ENCODE measurements at places on chromosomes 7 and 10.

DNA sequence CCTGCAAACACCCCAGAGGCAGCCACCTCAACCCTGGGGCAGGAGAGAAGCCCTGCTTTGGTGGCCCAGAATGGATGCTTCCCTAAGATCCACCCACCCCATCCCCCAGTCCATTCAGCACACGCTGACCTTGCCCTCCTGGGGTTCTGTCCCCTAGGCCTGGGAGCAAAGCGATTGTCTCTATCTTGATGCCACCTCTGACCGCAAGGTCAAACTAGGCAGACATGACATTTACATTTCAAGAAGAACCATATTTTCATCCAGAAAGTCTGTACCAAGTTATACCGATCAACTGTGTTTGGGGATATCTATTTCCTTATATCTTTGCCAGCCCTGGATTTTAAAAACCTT lies 23.0 kb downstream of the MAT1A start:
- DNase-seq, result no peak

GRCh38 chr10:128860574-128860973 lies 606.5 kb upstream of the MGMT start:
- no peak for DNase-seq

DNA sequence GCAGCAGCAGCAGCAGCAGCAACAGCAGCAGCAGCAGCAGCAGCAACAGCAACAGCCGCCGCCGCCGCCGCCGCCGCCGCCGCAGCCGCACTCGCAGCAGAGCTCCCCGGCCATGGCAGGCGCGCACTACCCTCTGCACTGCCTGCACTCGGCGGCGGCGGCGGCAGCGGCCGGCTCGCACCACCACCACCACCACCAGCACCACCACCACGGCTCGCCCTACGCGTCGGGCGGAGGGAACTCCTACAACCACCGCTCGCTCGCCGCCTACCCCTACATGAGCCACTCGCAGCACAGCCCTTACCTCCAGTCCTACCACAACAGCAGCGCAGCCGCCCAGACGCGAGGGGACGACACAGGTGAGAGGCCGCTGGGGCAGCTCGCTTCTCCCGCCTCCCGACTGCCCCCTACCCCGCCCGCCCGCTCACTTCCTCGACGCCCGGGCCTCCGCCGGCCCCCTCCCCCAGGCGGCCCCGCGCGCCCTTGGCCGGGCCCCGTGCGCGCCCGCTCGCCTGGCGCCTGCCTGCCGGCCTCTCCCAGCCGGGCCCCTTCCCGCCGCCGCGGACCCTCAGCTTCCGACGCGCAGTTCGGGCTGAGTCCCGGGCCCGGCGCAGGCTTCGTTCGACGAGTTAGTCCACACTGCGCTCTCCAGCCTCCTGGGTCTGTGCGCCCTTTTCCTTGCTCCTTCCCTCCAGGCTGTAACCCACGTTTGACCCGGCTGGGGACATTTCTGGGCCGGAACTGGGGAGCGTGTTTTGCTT lies 882 bp downstream of the DLX6 start:
- no peak for DNase-seq

GRCh38 chr7:123348690-123349089 lies 148.9 kb upstream of the SLC13A1 start:
- DNase-seq, result no peak

DNA sequence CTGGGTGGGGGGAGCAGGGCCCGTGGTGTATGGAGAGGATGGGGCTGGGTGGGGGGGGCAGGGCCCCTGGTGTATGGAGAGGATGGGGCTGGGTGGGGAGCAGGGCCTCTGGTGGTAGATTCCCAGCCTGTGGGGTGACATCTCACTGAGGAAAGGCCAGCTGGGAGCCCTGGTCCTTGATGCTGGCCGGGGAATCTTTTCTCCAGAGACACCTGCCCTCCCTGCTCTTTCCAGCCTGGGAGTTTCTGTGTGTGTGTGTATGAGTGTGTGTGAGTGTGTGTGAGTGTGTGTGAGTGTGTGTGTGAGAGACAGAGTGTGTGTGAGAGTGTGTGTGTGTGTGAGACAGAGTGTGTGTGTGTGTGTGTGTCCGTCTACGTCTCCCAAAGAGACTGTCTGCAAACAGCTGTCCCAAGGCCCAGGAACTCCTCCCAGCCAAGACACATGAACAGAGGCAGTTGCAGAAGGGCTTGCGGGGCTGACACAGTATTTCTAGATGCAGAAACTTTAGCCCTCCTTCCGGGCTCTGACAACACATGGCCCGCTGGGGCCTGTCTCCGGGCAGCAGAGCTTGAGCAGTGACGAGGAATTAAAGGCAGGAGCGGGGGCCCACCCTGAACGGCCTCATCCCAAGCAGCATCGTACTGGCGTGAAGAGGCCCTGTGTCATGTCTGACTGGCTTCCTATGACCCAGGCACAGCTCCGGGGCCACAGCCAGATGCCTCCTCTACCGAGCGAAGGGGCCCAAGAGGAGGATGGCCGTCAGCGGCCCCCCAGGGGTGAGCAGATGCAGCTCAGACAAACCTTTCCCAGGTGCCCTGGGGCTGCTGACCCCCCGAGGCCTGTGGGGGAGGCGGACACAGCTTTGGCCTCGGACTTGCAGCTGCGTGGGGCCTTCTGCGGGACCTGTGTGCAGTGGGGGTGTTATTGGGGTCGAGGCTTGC lies 24.3 kb downstream of the FAM20C start:
- DNase-seq, result no peak

DNA sequence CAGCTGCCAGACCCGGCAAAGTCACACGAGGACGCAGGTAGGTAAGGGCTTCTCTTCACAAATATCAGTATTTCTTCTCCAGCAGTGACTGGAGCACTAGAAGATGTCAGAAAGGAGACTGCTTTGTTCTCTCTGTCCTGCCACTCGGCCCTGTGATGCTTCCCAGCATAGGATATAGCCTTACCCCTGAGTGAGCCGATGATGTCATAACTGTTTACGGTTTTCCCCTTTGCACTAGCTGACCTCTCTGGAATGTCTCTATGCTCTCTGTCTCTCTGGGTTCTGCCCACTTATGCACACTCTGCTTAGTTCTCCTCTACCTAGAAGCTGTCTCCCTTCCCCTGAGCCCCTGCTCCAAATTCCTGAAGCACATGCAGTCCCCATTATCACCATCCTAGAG lies 167.5 kb upstream of the PODXL start:
- DNase-seq, result no peak

- no peak for DNase-seq
Measured at GRCh38 chr10:58651040-58651439, 138.4 kb downstream of the BICC1 start.

DNA sequence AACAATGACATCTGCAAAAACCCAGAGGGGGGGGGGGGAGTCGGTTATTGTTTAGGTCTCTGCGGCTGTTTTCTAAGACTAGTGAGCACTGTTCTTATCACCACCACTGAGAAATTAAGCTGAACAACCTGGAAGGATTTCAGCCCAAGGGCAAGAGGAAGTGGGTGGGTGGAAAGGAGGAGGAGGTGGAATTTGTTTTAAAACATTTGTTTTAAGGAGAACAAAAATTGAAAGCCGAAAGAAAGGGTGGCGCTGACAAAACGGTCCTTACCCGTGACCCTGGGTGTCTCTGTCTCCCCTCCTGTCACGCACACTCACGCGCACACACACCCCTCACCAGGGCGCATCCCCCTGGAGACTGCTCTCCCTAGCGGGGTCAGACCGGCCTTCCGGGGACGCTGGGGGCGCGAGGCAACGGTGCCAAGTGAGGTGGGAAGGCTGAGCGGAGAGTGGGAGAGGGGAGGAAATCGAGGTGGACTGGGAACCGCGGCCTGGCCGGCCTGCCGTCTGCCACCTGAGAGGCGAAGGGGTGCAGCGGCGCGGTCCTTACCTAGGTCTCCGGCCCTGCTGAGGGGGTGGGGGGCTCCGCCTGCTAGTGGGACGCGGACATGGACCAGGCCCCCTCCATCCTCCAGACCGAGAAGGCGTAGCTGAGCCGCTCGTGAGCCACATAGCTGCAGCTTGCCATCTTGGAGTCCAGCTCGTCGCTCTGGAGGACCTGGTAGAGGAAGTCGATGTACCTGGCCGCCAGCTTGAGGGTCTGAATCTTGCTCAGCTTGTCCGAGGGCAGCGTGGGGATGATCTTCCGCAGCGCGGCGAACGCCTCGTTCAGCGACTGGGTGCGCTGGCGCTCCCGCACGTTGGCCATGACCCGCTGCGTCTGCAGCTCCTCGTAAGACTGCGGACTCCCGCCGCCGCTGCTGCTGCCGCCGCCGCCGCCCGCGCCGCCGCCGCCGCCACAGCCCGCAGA lies 1.0 kb downstream of the TWIST1 start:
- DNase-seq, result no peak

- no peak for DNase-seq
Measured at GRCh38 chr7:157517782-157518513, 181.1 kb downstream of the DNAJB6 start.

GRCh38 chr7:130292682-130293257 lies at the start of gene CPA4:
Gene CPA4, plus strand, starts transcription at chr7:130293161. Its CDS starts 20 bp downstream, at chr7:130293181.
- DNase-seq, result no peak

DNA sequence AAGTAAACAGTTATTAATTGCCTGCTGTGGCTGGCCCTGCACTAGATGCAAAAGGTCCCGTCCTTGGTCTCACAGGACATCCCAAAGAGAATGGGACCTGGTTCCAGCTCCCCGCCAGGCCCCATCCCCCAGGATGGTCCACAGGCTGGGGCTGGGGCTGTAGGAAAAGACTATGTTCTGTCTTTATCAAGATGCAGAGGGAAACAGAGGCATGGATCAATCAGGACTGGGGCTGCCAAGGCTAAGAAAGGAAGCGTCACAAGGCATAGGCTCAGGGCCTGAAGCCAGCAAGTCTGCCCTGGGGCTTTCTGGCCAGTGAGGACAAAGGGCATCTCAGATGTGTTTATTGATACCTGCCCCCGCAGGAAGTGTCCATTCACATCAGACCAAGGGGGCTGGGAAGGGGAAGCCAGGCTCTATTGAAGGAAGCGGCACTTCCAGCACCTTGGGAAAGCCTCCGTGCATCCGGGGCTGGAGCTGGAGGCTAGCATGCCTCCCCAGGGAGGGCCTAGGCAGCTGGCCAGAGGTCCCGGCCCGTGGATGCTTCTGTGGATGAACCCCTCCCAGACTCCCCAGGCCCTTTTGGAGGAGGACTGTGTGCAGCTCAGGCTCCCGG lies 5.8 kb downstream of the VSIR start:
- no peak for DNase-seq

DNA sequence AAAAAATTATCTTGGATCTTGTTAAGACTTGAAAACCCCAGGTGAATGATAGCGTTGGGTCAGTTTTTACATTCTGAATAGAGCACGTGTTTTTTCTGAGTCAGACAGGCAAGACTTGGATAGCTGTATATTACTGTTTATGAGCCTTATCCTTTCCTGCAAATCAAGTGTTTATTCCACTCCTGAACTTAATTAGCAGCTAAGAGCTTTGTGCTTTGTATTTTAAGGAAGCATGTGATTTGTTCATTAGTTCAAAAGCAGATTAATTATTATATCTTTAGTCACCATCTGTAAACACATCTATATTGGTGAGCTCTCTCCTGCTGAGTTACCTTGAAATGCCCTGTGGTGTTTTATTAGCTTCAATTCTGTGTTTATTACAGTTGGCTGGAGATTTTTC lies 98.6 kb upstream of the PRPS1L1 start:
- DNase-seq, result no peak

DNA sequence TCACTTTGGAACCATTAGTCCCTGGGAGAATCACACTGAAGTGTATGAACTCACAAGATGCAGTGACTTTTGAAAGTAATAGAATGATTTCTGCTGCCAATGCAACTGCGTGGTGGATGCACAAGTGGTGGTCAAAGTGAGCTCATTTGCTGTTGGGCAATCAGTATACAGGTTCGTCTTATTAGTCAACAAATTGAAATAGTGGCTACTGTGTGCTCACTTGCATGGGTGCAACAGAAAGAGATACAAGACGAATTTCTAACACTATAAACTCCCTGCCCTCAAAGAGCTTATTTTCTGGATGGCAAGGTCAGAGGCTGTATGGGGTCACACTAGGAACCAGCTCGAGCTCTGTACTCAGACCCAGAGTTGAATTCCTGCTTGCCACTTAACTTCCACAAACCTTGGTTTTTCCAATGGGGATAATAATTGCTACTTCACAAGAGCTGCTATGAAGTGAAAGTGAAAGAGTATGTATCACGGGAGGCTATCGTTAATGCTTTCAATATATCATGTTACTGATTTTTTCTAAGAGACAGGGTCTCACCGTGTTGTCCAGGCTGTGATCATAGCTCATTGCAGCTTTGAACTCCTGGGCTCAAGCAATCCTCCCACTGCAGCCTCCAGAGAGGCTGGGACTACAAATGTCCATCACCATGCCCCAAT lies 8.3 kb upstream of the BCL7B start:
- DNase-seq, result no peak

DNA sequence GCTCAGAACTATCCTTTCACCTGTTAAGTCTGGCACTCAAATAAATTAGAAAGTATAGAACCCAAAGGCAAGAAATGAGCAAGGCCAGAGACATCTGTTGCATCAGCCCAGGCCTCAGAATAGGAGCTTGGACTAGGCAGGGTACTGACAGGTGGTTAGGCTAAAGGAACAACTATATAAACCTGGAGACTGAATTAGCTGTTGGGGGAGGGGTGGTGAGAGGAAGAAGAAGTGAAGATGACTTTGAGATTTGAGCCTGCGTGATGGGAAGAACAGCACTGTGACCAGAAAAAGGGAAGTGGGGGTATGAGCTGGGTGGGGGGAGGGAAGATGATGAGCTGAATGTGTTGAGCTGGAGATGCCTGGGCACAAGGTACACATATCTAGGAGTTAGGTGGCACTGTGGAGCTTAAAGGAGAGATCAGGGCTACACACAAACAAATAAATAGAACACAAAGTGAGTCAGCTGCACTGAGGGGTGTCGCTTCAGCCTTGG lies 244.7 kb downstream of the PTEN start:
- no peak for DNase-seq

GRCh38 chr10:71823356-71823755 lies 27.7 kb downstream of the PSAP start:
- DNase-seq, result no peak

DNA sequence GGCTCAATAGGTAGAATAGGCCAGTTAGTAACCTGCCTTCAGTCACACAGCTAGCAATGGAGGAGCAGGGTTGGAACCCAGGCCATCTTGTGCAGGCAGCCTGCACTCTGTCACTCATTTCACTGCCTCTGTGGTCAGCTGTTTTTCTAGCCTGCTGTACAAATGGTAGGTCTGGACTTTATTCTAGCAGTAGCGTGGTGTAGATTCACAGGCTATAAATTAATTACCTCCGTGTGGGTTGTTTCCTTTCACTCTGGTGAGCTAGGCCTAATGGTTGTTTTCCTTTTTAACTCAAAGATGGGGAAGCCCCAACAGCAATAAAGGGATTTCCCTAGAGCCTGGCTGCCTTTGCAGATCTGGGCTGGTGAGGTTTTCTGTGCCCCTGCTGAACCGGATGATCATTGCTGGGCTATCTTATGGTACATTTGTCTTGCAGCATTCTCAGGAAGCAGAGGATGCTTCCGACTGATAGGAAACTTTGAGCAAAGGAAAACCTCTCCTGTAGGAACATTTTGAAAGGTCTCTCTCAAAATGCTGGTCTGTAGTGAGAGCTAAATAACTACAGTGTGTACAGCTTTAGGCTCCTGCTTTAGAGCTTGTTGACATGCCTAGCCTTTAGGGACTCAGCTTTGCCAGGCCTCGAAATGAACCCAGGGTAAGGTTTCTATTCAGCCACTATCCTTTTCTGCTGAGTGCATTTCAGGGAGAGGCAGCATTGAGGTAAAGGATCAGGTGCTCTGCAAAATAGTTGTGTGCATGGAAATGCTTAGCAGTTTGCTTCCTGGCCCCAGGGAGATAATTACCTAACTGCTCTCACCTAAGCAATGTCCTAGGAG lies 157.4 kb downstream of the ST7 start:
- no peak for DNase-seq

- no peak for DNase-seq
Measured at GRCh38 chr7:47304727-47305719, 276.9 kb downstream of the TNS3 start.
